ENCODE measurements at places on chromosomes 5 and 9. TPM values are rescaled to one million over a fixed set of nuclear protein-coding genes. Genes with fewer than 3 reads are reported as not detected.

- DNase-seq = no peak
These were observed 38.0 kb upstream of the RETREG1 start for GRCh38 chr5:16654647-16655334.

- no peak for DNase-seq
These were observed 135.1 kb downstream of the KIF4B start for GRCh38 chr5:155148694-155149093.

DNA sequence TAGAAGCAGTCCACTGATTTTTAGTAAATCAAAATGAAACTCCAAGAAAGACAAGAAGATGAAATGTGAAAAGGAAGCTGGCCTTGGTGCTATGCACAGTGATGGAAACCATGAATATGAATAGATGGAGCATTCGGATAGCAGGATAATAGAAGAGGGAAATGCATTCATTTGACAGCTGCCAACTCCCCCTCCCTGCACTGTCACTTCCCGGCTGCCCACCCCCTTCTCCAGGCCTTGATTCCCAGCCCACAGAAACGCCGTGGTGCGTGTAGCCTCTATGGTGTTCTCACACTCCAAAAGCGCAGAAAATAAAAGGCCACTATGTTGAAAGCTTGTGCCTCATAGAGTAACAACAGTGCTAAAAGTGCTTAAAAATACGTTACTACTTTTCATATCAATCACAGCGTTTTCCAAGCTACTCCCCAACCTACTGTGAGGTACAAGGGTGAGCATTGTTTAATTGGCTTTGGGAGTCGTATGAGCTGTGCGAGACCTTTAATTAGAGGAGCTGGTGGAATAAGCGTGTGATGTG, 26.1 kb upstream of the IFNK start:
- DNase-seq = no peak

DNA sequence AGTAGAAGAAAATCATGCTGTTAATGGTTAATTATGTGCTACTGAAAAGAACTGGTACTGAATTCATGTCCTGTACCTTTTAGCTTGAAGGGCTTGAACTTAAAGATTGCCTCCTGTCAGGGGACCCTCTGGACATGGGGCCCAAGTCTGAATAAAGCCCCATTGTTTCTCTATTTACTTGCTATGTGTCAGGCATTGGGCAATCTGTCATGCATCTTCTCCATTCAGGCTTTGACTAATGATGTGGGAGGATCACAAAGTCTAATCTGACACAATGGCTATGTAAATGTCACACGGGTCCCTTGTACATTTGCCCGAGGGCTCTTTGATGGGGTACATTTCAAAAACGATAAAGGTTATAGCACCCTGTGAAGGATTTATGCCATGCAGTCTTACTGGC, 64.0 kb upstream of the TUSC1 start:
- DNase-seq = no peak

DNA sequence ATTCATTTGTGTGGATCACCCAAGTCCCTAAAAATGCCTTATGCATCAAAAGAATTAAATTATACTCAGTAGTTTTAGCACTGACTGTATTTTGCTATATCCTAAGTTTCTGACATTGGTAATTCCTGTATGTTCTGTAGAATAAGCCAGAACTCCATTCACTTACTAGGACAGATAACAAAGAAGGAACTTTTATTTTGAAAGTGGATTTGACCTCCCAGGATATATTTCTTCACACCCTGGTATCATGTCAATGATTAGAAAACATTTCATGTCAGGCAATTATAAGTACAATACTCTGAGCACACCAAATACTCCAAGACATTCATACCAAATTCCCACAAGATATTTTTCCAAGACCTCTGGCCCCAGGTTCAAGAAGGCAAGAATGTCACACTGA, 28.7 kb upstream of the MYOT start:
- DNase-seq = no peak

DNA sequence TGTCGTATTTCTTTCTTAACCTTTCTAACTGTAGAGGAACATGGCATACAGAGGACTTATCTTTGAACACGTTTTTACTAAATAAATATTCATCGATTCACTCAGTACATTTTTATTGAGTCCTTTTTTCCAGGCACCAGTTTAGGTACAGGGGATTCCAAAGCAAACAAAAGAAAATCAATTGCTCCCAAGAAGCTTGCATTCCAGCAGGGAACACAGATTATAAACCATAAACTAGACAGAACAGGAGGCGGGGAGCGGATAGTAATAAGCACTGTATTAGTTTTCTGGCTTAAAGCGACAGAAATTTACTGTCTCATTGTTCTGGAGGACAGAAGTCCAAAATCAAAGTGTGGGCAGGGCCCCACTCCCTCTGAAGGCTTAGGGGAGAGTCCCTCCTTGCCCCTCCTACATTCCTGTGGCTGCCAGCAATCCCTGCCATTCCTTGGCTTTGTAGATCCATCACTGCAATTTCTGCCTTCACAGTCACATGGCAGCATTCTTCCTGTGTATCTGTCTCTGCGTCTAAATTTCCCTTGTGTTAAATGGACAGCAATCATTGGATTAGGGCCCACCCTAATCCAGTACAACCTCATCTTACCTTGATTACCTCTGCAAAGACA, 115.5 kb downstream of the COL23A1 start:
- no peak for DNase-seq

GRCh38 chr9:33884856-33885701, 68.1 kb downstream of the UBE2R2 start:
- no peak for DNase-seq

DNA sequence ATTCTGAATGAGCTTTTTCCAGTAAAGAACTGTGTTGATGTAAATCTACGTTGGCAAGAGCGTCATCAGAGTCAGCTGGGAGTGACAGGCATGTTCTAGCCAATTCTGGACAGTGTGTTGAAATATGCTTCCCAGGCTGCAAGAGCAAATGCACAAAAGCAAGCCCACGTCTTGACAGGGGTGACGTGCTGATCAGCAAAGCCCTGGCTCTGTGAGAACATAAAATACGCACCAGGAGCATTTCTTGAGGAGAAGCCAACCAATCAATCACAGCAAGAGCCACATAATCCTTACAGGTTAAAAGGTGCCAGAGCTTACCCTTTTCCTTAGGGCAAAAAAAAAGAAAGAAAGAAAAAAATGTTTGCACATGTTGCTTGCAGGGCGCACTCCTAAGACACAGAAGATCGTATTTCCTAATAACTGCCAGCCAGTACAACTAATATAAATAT, 148.1 kb downstream of the PDE4D start:
- no peak for DNase-seq

DNA sequence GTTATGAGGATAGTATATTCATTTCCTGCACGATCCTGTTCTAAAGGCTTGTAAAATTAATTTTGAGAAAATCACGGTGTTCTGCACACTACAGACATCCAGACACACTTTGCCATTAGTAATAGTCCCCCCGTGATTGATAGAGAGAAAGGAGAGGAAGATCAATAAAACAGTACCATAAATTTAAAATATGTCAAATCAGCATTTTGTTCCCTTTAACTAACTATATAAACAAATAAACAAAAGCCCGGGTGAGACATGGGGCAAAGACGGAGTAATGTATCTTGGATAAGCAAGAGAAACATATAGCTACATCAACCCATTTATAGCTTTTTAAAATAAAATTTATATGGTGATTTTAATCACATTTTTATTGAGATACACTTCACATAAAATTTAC, 10.6 kb upstream of the CER1 start:
- DNase-seq = no peak

- DNase-seq = peak; percentile 76
These were observed 8.7 kb upstream of the RANBP6 start for GRCh38 chr9:6024035-6024554.

Gene RBM22
- total RNA-seq = 78.4 TPM

Gene DRD1
- total RNA-seq = not detected

All from activated CD4-positive, alpha-beta T cell treated with anti-CD3 and anti-CD28 coated beads, Interleukin-2, amount 10 ng/mL, durations not matched to agents 24 days and 14 days (primary cell).